NCI-H2081 (cell line): ENCODE measurements at places on chromosomes 3 and 15.

DNA sequence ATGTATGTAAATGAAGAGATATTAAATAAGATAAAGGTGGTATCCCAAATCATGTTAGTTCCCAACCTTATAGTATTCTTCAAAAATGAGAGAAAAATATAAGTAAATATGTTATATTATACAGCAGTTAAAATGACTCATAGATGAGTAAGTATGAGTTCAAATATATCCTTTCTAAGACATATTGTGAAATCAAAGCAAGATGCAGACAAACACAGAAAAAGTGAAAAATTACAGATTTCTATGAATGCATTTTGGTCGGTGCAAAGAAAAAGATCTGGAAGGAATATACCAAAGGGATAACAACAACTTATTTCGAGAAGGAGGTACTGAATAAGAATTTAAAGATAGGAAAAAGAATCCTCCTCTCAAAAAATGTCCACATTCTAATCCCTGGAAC is 181.2 kb upstream of the TTC14 start:
- no peak for DNase-seq

DNA sequence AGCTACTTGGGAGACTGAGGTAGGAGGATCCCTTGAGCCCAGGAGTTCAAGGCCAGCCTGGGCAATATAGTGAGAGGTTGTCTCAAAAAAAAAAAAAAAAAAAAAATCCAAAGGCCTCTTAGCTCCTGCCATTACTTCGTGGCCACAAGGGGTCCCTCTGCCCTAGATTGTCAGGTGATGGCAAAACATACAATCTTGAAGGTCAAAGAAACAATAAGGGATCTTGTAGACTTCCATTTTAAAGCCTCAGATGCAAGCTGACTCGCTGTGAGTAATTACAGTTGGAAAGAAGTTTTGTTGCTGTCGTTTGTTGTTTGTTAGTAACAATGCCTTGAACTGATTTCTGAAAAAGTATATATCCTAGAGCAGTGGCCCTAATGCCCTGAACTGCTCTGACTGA is 55.9 kb upstream of the PLCL2 start:
- peak; percentile 4 for DNase-seq

DNA sequence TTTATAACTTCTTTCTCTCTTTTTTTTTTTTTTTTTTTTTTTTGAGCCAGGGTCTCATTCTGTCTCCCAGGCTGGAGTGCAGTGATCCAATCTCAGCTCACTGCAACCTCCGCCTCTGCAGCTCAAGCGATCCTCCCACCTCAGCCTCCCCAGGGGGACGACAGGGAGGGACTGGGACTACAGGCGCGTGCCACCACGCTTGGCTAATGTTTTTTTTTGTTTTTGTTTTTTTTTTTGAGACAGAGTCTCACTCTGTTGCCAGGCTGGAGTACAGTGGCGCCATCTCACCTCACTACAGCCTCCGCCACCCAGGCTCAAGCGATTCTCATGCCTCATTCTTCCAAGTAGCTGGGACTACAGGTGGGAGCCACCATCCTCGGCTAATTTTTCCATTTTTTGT is 17.7 kb upstream of the PRKCI start:
- no peak for DNase-seq

- DNase-seq: no peak
Measured at GRCh38 chr3:111545349-111545748, 3.4 kb downstream of the CD96 start.

DNA sequence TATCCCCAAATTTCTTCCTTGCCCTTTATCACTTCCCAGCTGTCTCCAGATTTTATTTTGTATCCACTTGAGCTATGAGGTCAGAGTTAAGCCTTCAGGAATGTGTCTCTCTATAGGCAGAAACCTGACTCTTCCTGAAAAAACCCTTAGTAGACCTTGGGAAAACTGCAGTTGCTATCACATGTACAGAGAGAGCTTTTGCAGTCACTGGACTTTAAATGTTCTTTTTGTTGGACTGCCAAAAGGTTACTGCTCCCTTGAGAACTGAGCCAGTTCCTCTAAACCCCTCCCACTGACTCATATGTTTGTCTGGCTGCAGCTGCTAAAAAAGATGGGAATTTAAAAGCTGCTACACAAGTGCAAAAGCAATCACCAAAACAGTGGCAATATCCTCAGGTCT is 169.1 kb upstream of the CCDC54 start:
- peak; percentile 3 for DNase-seq

GRCh38 chr3:114874522-114874971 is 272.5 kb downstream of the ZBTB20 start:
- no peak for DNase-seq

DNA sequence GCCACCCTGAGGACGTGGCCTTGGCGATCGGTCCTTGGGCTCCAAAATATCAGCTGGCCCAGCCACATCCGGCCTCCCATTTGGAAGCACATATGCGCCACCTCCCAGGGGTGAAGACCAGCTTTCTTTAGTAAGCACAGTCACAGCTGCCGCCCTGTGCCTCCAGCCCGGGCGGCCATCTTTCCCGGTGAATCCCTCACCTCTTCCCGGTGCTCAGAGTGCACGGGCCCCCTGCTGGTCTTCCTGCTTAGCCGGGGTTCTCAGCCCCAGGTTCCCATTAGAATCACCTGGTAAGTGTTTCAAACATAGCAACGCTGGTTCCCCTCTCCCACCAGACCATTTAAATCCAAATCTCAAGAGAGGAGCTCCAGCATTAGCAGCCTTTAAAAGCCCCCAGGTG is 232.2 kb downstream of the VPS13C start:
- DNase-seq: no peak

DNA sequence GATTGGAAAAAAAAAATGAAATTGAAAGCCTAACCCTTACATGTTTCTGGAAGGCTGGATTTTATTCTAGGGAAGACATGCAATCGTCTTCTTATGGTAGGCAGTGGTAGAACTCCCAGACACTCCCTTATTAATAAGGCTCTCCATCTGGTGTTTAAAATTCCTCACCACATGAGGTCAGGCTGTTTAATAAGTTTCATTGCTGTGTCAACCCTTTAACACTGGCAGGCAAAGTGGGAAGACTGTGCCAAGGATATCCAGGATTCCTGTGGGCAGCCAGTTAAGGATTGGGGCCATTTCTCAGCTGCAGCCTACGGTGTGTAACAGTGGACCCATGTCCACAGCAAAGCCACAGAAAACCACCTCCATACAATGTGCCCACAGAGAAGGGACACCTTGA is 225.5 kb upstream of the CHRM5 start:
- no peak for DNase-seq

GRCh38 chr3:118910332-118910731 is 124.3 kb downstream of the IGSF11 start:
- no peak for DNase-seq

DNA sequence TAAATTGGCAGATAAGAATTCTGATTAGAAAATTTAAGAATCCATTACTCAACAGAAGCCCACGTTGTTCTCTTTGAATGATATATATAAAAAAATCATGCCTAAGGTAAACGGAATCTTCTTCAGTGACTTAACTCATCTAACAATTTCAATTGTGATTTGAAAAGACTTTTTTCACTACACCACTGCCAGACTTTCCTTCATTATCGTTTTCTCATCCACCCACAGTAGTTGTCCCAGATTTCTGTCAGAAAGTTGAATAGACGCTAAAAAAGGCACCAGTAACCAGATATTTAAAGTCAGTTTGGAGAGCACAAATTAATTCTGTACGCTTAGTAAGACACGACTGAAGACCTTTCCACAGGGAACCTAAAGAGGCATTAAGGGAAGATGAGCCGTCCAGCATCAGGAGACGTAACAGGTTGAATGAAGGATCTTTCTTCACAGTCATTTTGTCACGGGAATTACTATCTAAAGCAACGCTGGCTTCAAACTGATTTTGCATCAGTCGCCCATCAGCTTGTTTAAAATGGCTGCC is 1.3 kb downstream of the HIGD1A start:
- peak; percentile 43 for DNase-seq

- no peak for DNase-seq
Measured at GRCh38 chr15:86650094-86650493, 570.4 kb downstream of the AGBL1 start.

GRCh38 chr3:143119974-143120715 is 574 bp downstream of the CHST2 start:
- peak; percentile 35 for DNase-seq

GRCh38 chr3:24088782-24089181 is 143.7 kb downstream of the NR1D2 start:
- no peak for DNase-seq

DNA sequence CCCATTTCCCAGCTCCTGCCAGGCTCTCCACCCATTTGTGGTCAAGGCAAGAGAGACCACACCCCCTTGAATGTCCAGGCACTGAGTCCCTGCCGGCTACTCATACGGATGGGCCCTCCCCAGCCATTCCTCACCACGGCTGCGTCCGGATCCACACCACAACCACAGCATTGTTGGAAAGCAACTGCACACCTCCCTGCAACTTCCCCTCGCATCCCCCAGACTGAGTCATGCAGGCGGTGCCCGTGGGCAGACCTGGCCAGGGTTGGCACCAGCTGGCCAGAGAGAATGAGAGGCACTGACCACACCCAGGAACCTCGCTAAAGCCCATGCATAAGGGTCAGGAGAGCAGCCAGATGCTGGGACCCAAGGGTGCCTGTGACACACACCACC is 30.5 kb downstream of the LOXL1 start:
- no peak for DNase-seq

- no peak for DNase-seq
Measured at GRCh38 chr3:168514252-168514651, 418.5 kb upstream of the GOLIM4 start.

GRCh38 chr3:17287006-17287689 is 402.4 kb downstream of the PLCL2 start:
- DNase-seq: no peak

- no peak for DNase-seq
Measured at GRCh38 chr3:127716384-127716783, 43.6 kb downstream of the ABTB1 start.

DNA sequence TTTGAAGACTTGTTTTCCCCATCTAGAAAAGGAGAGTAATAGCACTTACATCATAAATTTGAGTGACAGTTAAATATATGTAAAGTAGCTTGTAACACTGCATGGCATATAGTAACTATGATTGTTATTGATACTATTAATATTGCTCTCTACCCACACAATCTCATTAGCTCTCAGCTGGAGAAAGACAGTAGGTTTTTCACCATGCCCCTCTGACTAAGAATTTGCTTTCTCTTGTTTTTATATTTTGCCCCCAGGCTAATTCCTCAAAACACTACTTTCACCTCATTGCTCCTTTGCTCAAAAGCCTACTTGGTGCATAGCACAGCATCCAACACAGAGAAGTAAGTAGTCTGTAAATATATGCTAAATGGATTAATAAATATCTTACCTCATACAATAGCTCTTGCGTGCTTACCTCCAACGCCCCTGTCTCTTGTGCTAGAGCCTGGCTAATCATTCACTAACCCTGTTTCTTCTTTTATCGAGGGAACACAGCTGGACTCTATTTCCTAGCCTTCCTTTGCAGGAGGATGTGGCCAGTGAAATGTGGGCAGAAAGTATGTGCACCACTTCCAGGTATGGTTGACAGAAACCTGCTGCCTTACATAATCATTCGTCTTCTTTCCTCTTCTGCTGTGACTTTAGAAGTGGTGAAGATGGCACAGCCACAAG is 190.0 kb downstream of the PLCH1 start:
- DNase-seq: no peak

DNA sequence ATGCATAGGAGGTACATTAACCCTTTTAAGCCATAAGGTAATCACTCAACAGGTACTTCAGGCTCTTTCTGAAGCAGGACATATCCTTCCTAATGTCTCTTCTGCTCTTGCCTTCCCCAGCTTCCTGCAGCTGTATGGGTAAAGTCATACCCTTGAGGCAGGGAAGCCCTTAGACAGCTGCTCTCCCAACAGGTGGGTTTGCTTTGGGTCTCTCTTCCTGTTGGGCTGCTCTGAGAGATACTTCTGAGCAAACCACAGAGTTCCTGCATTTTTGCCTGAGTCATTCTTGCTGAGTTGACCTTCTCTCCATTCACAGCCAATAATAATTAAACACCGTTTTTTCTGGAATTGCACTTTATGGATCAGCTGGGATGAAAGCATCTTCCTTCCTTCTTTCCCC is 2.0 kb upstream of the TRAT1 start:
- no peak for DNase-seq

DNA sequence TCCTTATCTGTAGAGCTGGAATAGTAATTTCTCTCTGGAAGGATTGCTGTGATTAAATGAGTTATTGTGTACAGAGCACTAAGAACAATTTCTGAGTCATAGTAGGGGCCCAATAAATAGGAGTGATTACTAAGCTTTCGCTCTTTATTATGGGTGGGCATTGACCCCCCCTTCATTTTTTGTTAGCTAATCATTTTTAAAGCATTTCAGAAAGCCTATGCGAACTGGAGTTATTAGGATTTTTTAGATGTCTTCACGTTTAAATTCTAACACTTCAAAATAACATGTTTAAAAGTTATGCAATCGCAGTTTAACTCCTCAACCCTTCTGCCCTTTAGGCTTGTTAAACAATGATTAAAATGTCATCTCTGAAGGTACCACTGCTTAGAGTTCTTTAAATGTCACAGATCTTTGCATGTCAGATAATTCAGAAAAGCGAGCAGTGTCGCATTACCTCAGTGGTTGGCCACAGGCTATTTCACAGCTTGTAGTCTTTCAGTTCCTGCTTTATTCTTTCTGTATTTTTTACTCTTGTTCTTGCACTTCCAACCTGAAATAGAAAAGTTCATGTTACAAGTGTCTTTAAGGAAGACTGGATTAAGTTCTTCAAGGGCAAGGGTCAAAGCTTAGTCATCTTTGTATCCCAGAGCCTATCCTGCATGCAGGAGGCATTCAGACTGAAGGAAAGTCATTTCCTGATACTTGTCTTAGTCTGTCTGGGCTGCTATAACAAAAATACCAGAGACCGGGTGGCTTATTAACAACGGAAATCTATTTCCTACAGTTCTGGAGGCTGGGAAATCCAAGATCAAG is 102.9 kb downstream of the FNDC3B start:
- DNase-seq: no peak

GRCh38 chr3:99765042-99765942 is 52.4 kb upstream of the CMSS1 start:
- DNase-seq: no peak

DNA sequence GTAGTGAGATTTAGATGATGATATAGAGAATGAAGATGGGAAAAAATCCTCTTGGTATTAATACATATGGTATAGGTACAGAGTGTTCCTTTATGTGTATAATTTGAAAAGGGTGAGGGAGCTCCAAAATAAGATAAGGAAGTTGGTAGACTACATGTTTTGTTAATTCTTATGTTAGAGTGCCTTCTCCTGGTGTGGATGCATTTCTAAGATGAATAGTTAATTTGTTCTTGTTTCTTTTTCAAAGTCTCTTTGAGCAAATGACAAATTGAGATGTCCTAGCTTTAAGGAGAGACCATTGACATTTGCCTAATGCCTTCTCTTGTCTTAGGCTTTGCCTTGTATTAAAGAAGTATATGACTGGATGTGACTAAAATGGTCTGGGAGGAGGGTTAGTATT is 34.1 kb downstream of the AKAP13 start:
- peak; percentile 5 for DNase-seq

- DNase-seq: peak; percentile 74
Measured at GRCh38 chr15:40340740-40341400, at the start of gene CCDC9B. Gene CCDC9B, minus strand, starts transcription at chr15:40340939. Its CDS starts 120 bp downstream, at chr15:40340819.

GRCh38 chr3:114452256-114452655 is 158.4 kb downstream of the TIGIT start:
- DNase-seq: no peak

GRCh38 chr3:45583021-45583851 is 11.3 kb upstream of the LIMD1 start:
- peak; percentile 6 for DNase-seq

GRCh38 chr15:70722266-70723121 is 40.9 kb downstream of the UACA start:
- DNase-seq: peak; percentile 15
